ENCODE measurements at places on chromosomes 4 and X. TPM values are rescaled to one million over a fixed set of nuclear protein-coding genes. Genes with fewer than 3 reads are reported as not detected.

Gene CYLC1
- total RNA-seq, result not detected

Gene LRCH2
- 5.2 TPM for total RNA-seq

- no peak for DNase-seq
Measured at GRCh38 chrX:75038925-75039324, 113.7 kb upstream of the NEXMIF start.

DNA sequence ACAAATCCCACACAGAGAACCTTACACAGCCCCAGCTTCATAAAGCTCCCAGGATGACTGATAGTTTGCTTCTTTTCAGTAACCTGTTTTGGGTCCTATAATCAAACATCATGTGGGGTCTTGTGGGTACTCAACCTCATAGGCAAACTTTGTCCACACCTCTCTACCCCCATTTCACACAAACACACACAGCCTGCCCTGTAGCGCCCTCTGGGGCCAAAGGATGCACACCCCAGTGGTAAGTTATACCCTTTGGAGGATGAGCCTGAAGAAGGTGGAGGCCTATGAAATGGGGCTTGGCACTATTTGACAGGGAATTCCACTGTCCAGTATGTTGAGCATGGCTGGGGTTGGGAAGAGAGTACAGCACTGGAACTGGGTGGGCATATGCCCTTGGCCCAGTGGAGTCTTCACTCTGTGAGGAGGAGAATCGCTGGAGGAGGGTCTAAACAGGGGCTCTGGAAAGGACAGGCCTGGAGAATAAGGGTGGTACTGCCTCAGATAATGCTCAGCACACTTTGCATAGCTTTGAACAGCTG lies 30.5 kb upstream of the COL25A1 start:
- no peak for DNase-seq

DNA sequence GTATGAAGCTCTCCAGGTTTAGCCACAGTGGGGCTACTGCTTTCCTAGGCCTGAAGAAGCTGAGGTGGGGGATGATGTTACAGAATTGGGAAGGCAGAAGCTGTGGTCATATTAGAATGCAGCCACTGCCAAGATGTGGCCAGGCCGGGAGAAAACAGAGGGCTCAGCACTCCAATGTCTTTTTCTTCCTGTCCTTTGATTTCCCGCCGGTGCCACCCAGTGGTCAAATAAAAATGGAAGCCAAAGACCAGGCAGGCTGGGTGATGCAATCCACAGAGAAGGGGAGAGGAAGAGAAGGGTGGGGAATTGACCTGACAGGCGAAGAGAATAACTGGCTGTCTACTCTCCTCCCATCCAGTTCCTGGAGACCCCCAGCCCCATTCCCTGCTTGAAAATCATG lies 94.9 kb upstream of the SHISA3 start:
- DNase-seq, result no peak

Gene P2RY8
- total RNA-seq, result 1.8 TPM

GRCh38 chrX:133670383-133670782 lies 255.1 kb upstream of the GPC4 start:
- DNase-seq, result no peak

Gene SLC39A8
- 42.4 TPM for total RNA-seq

GRCh38 chr4:912548-913279 lies 19.4 kb downstream of the GAK start:
- no peak for DNase-seq

DNA sequence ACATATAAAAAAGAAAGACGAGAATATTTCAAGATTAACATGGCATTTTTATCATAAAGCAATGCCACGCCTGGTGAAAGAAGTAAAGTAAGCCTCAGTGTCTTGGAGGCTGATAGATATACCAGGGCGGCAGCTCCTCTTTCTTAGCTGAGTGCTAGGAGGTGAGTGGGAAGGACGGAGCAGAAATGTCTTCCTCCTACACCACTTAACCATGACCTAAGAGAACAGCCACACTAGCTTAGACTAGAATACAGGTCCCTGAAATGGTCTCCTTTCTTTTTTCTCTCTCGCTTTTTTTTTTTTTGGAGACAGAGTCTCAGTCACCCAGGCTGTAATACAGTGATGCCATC lies 75.0 kb downstream of the NAF1 start:
- DNase-seq, result no peak

- DNase-seq, result no peak
Measured at GRCh38 chr4:73648478-73648877, 28.2 kb upstream of the RASSF6 start.

DNA sequence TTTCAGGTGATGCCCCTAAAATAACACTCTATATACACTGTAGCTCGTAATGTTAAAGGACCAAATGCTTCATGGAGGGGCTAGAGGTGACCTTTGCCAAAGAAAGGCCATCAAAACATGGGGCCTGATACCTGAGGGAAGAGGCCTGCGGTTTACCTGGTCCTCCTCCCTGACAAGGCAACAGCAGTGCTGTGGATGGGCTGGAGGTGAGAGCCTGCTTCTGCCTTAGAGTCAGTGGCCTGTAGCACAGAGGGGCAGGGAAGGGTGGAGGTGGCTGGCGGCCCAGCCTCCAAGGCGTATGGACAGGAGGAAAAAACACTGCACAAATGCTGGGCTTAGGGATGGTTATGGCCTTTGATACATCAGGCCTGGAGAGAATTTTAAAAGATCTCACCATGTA lies 137.8 kb upstream of the USP38 start:
- no peak for DNase-seq

DNA sequence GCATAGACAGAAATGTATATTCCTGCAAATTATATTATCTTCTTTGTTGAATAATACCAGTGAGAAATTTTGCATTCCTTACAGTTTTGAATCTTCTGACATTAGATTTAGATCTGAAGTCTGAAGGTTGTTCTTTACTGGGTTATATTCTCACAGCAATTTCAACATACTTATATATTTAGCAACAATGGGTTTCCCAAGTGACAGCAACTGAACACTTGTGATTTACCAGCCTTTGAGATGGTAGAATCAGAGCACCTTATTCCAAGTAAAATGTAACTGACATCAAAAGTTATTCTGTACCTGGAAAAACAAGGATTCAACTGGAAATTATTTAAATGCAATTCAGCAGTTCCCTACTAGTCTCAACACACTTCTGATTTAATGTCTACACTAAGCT lies 66.0 kb downstream of the RELL1 start:
- DNase-seq, result no peak

Gene SPINK2
- total RNA-seq, result 3.2 TPM
